ENCODE measurements at places on chromosomes 7 and 10.
A peak's percentile ranks its signal among the peaks of the same experiment; 100 is the strongest.

GRCh38 chr7:151717415-151717814 is 159.5 kb downstream of the PRKAG2 start:
- no peak for DNase-seq

GRCh38 chr10:79067241-79068202 is 1.2 kb upstream of the ZMIZ1 start:
- DNase-seq, result peak; percentile 83

DNA sequence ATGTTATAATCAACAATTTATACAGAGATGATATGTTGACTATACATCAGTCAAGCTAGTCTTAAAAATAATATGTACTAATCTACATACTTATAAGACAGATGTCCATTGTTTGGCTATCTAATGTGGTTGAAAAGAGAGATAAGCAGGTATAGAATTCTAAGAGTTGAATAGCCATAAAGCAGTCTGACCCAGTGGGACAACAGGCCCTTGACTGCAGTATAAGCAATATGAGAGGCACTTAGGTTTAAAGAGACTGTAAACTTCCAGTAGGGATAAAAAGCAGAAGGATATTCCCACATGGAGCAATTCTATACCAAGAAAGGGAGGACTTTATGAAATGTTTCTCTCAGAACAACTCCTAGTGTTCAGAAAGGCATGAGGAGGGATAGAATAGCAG is 139.3 kb downstream of the ELAPOR2 start:
- DNase-seq, result no peak

- no peak for DNase-seq
Observed at GRCh38 chr7:87580636-87581035, 20.0 kb downstream of the ABCB1 start.

- peak; percentile 47 for DNase-seq
Observed at GRCh38 chr7:50304129-50304910, at the start of gene IKZF1. TSS of gene IKZF1 (plus strand) at chr7:50304716. CDS start at chr7:50319062, 14,346 bp downstream.

DNA sequence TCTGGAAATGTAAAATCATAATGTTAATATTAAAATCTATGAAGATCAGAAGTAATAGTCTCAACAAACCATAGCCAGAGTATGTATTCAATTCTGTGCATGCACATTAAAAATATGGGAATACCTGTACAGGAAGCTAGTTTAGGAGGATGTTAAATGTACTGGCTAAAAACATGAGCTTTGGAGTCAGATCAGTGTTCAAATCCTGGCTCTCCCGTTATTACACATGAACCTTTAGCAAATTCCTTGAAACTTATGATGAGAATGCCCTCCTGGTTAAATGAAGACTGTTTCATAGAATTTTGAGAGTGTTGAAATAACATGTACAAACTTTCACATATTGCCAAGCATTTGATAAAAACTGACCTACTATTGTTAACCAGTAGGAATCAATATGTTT is 4.6 kb downstream of the ARL4A start:
- no peak for DNase-seq

- DNase-seq, result no peak
Observed at GRCh38 chr7:53504914-53505313, 469.5 kb downstream of the POM121L12 start.

DNA sequence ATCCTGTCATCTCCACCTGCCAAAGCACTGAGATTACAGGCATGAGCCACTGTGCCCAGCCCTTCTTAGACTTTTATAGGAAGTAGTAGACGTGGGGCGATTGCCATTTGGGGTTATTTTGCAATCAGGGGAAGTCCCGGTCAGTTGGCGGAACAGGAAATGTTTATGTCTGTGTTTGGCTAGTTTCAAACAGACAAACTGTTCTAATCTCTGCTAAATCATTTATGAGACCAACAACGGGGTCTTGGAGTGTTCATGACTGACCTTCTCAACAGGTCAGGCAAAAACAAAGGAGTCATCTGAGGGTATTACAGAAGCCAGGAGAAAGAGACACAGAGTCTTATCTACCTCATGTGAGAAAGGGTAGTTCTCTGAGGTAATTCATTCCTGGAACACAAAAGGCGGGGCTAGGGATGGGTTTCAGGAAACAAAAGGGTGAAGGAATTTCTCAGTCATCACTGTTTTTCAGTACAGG is 6.6 kb upstream of the TPK1 start:
- DNase-seq, result no peak

- DNase-seq, result no peak
Observed at GRCh38 chr7:34973400-34973760, 63.9 kb downstream of the DPY19L1 start.
